ENCODE measurements at places on chromosomes 6 and 20. TPM values are rescaled to one million over a fixed set of nuclear protein-coding genes. Genes with fewer than 3 reads are reported as not detected.

Gene SOX18
- under 0.01 TPM for total RNA-seq

Gene LY6G5B
- 4.1 TPM for total RNA-seq

Gene SMLR1
- not detected for total RNA-seq

Gene FUT9
- not detected for total RNA-seq

DNA sequence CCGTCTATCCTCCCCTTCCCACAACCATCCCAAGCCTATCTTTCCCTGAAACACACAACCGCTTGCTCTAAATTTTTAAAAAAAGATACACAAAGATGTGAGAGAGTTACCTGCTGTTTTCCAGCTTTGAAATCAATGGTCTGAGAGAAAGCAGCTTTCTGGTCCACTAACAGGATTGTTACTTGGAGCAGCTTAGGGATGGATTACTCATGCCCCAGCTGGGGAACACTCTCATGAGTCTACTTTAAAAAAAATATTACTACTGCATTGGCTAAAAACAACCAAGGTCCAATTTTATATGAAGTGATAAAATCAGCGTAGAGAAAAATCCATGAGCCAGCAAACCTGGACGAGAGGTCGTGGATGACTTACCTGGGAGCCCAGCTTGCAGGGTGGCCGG is 29.6 kb upstream of the FOXC1 start:
- no peaks in the 10 kb centered on the region for H3K36me3 ChIP-seq
- H3K4me1 ChIP-seq: peaks cover 34% of the 10 kb centered on the region
- H3K27ac ChIP-seq: no peak overlapping the region
- H3K27me3 ChIP-seq: peaks cover 7% of the 10 kb centered on the region

DNA sequence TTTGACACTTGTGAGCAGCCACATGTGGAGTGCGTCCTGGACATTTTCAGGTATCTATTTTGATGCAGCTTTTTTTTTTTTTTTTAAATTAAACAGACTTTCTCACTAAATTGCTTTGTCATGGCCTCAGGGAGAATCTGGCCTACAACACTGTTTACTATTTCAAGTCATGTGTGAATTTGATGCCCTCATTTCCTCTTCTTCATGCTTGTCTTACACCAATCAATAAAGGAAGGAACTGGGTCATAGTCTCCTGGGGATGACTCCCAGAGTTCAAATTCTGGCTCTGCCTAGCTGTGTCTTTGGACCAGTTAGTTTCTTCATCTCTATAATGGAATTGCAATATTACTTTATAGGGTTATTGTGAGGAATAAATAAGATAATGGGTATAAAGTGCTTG is 554.1 kb downstream of the PRKN start:
- H3K4me3 ChIP-seq: no peak overlapping the region
- H3K4me1 ChIP-seq: no peaks in the 10 kb centered on the region
- DNase-seq: no peak

GRCh38 chr6:7881765-7882500 is 28.7 kb downstream of the TXNDC5 start:
- no peak for DNase-seq
- no peaks in the 10 kb centered on the region for H3K27me3 ChIP-seq
- no peaks in the 10 kb centered on the region for H3K4me1 ChIP-seq
- H3K27ac ChIP-seq: no peak overlapping the region
- H3K4me3 ChIP-seq: no peak overlapping the region

DNA sequence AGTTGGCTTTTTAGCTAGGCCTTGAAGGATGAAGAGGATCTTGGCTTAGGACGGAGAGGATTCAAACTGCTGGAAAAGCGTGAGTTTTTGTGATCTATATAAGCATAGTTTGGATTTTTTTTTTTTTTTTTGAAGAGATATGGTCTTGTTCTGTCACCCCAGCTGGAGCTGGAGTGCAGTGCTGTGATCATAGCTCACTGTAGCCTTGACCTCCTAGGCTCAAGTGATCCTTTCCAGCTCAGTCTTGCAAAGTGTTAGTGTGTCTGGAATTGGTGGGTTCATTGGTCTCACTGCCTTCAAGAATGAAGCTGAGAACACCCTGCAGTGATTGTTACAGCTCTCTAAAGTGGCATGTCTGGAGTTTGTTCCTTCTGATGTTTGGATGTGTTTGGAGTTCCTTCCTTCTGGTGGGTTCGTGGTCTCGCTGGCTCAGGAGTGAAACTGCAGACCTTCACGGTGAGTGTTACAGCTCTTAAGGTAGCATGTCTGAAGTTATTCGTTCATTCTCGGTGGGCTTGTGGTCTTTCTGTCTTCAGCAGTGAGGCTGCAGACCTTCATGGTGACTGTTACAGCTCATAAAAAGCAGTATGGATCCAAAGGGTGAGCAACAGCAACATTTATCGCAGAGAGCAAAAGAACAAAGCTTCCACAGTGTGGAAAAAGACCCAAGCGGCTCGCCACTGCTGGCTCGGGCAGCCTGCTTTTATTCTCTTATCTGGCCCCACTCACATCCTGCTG is 37.5 kb upstream of the NUP153 start:
- no peak overlapping the region for H3K4me3 ChIP-seq
- H3K4me1 ChIP-seq: no peaks in the 10 kb centered on the region
- DNase-seq: no peak

DNA sequence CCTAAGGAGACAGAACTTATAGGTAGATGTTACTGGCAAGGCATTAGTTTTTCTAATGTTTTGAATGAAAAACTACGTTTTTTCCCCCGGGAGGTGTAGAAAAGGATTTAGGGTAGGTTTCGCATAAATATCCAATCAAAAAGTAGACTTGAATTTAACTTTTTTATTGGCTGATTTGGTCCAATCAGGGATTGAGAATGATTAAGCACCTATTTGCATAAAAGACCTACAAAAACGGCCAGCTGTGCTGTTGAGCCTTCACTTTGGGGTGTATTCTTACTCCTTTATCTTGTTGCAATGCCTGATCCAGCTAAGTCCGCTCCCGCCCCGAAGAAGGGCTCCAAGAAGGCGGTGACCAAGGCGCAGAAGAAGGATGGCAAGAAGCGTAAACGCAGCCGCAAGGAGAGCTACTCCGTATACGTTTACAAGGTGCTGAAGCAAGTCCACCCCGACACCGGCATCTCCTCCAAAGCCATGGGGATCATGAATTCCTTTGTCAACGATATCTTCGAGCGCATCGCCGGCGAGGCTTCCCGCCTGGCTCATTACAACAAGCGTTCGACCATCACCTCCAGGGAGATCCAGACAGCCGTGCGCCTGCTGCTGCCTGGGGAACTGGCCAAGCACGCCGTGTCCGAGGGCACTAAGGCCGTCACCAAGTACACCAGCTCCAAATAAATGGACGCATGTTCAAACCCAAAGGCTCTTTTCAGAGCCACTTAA is 113.5 kb upstream of the BTN3A2 start:
- no peaks in the 10 kb centered on the region for H3K36me3 ChIP-seq
- peak overlapping the region; percentile 80 for H3K4me3 ChIP-seq
- peaks cover 2% of the 10 kb centered on the region for H3K4me1 ChIP-seq
- H3K27me3 ChIP-seq: peaks cover 11% of the 10 kb centered on the region
- peak overlapping the region; percentile 74 for H3K27ac ChIP-seq
